ENCODE measurements at places on chromosomes 1 and 21. TPM values are rescaled to one million over a fixed set of nuclear protein-coding genes. Genes with fewer than 3 reads are reported as not detected.

- DNase-seq: no peak
- no peaks in the 10 kb centered on the region for H3K36me3 ChIP-seq
- H3K4me1 ChIP-seq: no peaks in the 10 kb centered on the region
These were observed 115.5 kb downstream of the MIS18A start for GRCh38 chr21:32163386-32163785.

GRCh38 chr1:160911441-160911840, 26.5 kb upstream of the ITLN1 start:
- H3K27ac ChIP-seq: no peak overlapping the region
- H3K4me1 ChIP-seq: no peaks in the 10 kb centered on the region
- DNase-seq: no peak
- no peak overlapping the region for H3K4me3 ChIP-seq

DNA sequence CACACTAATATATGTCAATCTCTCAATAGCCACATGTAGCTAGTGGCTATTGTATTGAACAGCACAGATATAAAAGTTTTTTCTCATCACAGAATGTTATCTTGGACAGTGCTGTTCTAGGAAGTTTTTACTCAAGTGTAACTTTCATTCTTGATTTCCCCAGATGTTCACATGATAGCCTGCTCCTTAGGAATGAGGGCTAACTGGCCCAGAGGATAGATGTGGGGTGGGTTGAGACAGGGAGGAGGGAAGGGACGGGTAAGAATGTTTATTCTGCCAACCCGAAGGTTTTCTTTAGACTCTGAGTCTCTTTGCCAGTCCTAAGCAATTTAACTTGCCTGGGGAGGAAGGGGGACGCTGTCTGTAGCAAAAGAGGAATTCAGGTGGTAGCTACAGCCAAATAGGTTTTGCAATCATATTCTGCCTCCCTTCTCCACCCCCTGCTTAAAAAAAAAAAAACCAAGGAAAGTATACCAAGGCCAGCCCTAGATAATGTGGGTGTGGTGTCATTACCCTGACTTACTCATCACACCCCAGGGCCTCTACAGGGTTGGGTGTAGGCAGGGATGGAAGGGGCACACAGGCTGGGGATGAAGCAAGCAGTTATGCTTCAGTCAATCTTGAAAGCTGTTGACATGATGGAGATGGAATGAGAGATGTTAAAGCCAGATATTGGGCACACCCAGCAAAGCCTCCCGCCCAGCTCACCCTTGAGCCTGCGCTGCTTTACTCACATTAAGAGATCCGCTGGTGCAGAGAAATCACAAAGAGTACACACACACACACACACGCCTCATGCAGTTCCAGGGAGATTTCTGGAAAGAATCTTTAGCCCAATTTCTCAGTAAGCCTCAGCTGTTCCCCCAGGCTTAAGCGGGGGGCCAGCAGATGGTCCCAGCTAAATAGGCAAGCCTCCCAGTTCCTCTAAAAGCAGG, 59.9 kb downstream of the PLXNA2 start:
- no peak for DNase-seq
- no peaks in the 10 kb centered on the region for H3K4me1 ChIP-seq
- no peaks in the 10 kb centered on the region for H3K36me3 ChIP-seq
- no peaks in the 10 kb centered on the region for H3K27me3 ChIP-seq

DNA sequence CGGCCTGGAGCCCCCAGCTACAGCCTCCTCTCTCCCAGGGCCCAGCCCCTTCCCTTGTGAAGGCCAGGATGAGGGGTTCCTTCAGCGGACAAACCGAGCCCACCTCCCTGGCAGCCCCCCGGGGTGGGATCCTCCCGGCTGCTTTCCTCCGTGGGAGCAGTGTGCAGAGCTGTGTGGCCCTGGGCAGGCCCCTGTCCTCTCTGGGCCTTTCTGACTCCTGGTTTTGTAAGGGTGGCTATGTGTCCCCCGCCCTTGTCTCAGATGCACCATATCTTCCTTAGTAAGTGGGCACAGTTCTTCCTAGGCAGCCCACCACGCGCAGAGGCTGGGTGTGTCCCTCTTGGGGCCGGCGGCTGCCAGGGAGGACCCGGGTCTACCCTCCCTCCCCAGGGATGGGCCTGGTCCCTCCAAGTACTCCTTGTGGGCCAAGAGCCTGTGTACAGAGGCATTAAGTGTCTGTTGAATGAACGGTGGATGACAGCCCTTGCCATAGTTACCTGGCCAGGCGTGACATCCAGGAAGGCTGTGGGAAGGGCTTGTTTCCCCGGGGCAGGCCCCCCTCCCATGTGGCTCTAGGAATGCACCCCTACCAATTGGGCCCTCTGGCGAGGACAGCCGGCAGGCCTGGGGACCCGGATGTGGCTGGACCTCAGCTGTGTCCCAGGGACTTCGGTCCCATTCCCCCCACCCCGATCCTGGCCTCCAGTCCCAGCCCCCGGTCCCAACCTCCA, 3.8 kb downstream of the SMIM1 start:
- no peak overlapping the region for H3K27ac ChIP-seq
- peaks cover 4% of the 10 kb centered on the region for H3K4me1 ChIP-seq
- no peak overlapping the region for H3K4me3 ChIP-seq
- peaks cover 9% of the 10 kb centered on the region for H3K36me3 ChIP-seq

DNA sequence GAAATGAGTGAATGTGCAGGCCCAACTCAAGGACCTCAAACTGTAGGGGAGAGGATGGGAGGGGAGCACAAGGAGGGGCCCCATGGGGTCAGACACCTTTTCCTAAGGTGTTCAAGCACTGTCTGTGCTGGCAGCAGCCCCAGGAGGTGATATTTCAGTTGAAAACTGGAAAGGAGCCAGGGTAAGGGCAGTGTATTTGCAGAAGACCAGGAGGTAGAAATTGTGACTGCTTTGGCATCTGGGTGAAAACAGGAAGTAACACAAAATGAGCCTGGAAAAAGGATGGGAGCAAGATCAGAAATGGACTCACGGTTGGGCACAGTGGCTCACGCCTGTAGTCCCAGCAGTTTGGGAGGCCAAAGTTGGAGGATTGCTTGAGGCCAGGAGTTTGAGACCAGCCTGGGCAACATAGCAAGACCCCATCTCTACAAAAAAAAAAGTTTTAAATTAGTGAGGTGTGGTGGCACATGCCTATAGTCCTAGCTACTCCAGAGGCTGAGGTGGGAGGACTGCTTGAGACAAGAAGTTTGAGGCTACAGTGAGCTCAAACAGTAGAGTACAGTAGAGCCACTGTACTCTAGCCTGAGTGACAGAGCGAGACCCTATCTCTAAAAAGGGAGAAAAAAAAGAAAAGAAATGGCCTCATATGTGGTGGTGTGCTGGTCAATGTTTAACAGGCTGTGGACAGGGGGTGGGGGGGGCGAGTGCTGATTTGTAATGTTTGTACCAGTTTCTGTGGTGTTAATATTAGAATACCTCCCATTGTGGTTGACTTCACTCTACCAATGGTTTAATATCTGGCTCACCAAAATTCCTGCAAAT, 76.2 kb upstream of the ANGPTL1 start:
- no peaks in the 10 kb centered on the region for H3K4me1 ChIP-seq
- H3K36me3 ChIP-seq: no peaks in the 10 kb centered on the region
- H3K27ac ChIP-seq: no peak overlapping the region
- no peak overlapping the region for H3K4me3 ChIP-seq
- no peak for DNase-seq

The GBP2 gene
- 82.2 TPM for total RNA-seq

The LCE2C gene
- total RNA-seq: not detected
